Osteocyte (in vitro differentiated cells): ENCODE measurements at places on chromosomes 3 and 15.

- DNase-seq, result no peak
These were observed 135.6 kb downstream of the RBMS3 start for GRCh38 chr3:29416514-29416913.

DNA sequence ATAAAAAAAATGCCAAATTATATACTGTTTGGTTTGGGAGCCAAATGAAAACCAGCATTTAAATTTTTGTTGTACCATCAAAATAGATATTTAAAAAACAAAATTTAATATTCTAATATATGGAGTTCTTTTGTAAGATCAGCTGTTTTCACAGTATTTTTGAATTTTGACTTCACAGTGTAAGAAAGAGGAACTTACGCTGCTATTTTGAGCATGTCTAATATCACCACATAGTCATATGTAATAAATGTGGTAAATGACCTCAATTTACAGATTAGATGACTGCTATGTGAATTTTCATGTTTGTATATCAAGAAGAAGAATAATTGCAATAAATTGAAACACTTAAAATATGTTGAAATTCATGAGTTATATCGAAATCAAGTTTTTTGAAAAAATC lies 189.6 kb downstream of the ARRDC4 start:
- DNase-seq, result no peak

GRCh38 chr3:3771094-3771493 lies 28.1 kb upstream of the LRRN1 start:
- DNase-seq, result no peak

- DNase-seq, result no peak
These were observed 7.1 kb downstream of the ATP2C1 start for GRCh38 chr3:130900959-130901358.

GRCh38 chr3:89690646-89691045 lies 583.2 kb downstream of the EPHA3 start:
- DNase-seq, result no peak

- no peak for DNase-seq
These were observed 16.4 kb upstream of the PRR20G start for GRCh38 chr3:127304121-127304744.

DNA sequence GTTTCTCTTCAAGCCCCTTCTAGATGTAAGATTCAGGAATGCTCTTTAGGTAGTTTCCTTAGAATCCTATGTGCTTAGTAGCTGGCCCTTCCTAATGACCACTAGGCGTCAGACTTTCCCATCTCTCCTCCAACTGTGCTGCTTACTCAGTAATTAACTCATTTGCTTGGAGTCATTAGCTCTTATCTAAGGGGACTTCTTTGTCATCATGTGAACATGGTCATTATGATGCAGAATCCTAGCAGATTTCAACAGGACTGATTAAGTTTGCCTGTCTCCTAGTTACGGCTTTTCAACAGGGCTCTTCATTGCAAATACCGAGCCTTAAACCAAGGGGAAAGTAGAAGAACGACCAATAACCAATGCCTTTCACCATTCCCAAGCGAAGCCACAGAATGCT lies 46.4 kb downstream of the GJD2 start:
- no peak for DNase-seq

DNA sequence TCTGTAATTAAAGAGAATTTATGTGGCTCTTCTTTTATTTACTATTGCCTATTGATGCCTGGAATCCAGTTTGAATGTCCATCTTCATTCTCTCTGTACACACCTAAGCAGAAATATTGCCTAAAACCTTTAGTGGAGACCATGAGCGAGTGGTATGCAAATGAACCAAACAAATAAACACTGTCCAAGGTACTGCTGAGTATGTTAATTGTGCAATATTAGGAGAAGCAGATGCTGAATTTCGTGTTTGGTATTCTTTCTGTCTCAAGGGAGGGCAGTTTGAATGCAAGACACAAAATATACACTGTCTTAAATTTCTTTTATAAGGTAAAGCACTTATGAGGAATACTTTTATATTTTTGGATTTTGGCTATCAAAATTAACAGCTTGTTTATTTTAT lies 440.9 kb downstream of the RBMS3 start:
- no peak for DNase-seq

- DNase-seq, result no peak
These were observed 36.5 kb upstream of the IGF1R start for GRCh38 chr15:98611808-98612207.

GRCh38 chr15:23866832-23867231 lies 179.7 kb upstream of the NDN start:
- no peak for DNase-seq

GRCh38 chr3:147705651-147706051 lies 296.5 kb downstream of the ZIC1 start:
- no peak for DNase-seq

GRCh38 chr15:91444656-91445055 lies 344.6 kb downstream of the SV2B start:
- DNase-seq, result no peak

DNA sequence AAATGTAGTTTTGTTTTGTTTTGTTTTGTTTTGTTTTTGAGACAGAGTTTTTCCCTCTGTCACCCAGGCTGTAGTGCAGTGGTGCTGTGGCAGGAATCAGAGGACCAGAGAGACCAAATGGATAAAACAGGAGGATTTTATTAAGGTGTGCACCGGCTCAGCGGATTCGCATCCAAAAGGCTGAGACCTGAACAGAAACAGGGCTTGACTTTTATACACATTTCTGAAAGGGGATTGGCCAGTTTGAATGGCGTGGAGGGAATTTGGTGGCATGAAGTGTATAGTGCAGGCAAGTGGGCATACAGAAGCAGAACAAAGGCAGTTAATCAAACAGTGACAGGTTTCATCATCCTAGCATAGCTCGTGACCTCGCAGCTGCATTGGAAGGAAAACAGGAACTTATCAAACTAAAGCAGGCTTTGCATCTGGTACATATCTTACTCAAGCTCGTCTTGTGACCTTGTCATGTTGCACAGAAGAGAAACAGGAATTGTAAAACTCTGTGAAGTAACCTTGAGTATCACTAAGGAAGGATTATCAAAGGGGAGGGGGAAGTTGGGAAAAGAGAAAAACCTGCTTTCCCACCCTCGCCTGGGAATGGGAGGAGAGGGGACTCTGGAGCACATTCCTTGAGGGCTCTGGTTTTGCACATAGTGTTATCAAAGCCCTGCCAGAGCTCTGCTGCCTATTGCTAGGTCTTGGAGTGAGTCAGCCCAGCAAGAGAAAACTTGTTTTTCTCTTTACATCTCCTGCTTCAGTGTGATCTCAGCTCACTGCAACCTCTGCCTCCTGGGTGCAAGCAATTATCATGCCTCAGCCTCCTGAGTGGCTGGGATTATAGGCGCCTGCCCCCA lies 38.5 kb downstream of the C3orf62 start:
- DNase-seq, result no peak

GRCh38 chr3:62238431-62238830 lies 134.9 kb downstream of the FEZF2 start:
- no peak for DNase-seq

DNA sequence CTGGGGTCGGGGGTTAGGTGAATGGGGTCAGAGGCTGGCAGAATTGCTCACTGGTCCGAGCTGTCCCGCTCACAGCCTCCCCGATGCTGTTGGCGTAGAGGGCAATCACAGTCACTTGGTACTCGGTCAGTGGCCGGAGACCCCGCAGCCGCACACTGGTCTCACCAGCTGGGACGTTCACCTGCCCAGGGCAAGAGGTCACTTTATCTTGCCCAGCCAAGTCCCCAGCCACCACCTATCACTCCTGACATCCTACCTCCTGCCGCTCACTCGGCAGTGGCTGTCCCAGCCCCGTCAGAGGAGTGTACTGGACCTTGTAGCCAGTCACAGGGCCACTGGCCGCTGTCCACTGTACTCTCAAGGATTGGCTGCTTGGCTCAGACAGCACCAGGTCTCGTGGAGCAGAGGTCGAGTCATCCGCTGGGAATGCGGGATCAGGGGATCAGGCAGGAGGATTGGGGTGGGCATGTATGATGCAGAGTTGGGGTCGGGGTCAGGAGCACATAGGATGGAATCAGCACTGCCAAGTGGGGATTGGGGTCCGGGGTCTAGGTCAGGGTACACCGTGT lies 2.5 kb downstream of the COL7A1 start:
- DNase-seq, result no peak

GRCh38 chr3:159301961-159302360 lies 500.1 kb downstream of the MFSD1 start:
- DNase-seq, result no peak

DNA sequence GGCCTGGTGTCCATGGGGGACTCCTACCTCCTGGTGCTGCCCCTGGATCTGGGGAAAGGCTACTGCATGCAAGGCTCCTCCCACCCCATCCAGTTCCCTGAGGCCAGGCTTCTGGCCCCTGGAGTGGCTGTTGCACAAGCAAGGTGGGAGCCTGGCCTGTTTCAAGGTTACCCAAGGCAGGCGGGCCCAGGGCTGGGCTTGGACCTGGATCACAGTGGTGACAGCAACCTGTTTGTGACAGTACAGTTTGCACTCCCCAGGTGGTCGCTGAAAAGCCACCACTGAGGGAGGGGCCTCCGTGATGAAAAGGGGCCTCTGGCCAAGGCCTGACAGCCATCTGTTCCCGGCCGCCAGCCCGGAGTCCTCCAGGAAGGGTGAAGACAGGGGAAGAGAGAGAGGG lies 14.4 kb upstream of the KY start:
- DNase-seq, result no peak

DNA sequence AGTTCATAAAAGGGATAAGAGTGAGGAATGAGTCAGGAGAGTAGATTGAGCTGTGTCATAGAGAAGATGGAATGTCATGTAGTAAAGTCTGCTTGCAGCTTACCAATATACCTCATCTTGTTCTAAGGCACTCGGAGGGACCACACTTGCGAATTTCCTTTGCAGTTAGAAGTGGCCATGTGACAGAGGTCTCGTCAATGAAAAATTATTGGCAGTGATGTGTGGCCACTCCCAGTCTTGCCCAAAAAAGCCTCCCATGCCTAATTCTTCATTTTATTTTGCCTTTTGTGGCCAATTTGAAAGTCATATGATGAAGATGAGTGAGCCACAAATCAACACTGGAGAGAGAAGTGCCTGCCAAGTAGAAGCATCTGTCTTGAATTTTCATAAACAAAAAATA lies 465.6 kb upstream of the ZNF385D start:
- DNase-seq, result no peak

DNA sequence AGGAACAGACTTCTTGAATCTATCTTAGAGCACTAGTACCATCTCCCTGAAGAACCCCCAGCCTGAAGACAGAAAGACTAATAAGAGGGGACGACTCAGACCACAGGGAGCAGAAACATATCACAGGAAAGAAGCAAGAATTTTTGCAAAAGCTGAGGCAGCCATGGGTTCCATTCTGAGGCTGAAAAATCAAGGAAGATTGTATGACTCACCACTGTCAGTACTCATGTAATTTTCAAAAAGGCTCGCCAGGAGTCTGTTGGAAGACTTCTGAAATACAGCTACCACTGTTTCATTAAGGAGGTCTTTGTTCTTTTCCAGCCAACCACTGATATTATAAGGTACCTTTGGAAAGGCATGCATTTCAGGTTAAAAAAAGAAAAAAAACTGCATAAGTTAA lies 47.5 kb downstream of the MYH15 start:
- no peak for DNase-seq

GRCh38 chr3:122502941-122503340 lies 11.8 kb downstream of the KPNA1 start:
- DNase-seq, result no peak

- no peak for DNase-seq
These were observed 110.0 kb upstream of the MRPL3 start for GRCh38 chr3:131612745-131613144.

DNA sequence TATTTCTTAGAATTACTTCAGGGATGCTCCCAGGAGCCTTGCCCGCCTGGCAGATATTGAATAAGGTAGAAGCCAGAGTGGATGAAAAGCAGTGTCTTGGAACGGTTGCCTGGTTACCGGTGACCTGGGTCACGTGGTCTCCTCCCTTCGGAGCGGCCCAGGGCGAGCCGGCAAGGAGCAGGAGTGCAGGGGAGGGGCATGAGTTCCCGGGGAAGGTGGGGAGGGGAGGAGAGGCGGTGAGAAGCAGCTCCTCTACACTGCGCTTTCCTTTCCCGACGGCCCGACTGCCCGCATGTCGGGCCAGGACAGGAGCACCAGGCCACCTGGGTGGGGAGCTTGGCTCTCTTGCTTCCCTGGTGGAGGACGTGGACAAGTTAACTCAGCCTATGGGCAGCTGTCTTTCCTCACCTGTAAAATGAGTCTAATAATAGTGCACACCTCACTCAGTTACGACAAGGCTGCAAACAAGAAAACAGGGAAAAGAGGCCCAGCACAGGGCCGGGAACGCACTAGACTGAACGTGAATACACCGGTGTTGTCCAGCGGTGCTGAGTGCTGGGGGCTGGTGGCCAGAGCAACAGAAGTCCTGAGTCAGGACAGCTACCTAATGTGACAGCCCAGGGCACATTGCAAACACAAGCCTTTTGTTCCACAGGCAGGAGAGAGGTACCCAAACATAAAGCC lies 198.3 kb downstream of the ADAMTS9 start:
- DNase-seq, result no peak

GRCh38 chr15:84151205-84151931 lies 84.2 kb upstream of the GOLGA6L4 start:
- DNase-seq, result no peak

- no peak for DNase-seq
These were observed 6.8 kb downstream of the FYCO1 start for GRCh38 chr3:45988804-45989203.

GRCh38 chr3:105801397-105801796 lies 67.4 kb downstream of the CBLB start:
- DNase-seq, result no peak

- no peak for DNase-seq
These were observed 30.3 kb upstream of the VEPH1 start for GRCh38 chr3:157533298-157534070.

DNA sequence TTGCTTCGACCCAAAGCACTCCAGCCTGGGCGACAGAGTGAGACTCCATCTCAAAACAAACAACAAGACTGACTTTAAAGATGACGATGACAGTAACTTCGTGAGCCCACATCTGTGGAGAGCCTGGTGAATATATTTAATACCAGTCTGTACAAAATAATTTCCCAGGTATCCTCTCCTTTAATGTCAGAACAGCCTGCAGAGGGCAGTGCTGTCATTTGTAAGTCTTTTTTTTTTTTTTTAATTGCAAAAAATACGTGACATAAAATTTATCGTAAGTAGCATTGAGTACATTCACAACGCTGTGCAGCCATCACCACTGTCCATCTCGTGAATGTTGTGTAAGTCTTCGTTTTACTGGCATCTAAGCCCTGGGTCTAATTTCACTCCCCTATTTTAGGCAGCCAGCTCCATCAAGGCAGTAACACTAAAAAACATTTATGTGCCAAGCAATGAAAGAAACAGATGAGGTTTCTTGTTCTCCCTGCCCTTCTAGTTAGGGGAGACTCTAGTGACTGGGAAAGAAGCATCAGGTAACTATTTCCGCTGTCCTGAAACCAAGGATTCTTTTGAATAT lies 1.4 kb downstream of the HTD2 start:
- DNase-seq, result no peak

- no peak for DNase-seq
These were observed 187.4 kb downstream of the FOXP1 start for GRCh38 chr3:71395927-71396695.

DNA sequence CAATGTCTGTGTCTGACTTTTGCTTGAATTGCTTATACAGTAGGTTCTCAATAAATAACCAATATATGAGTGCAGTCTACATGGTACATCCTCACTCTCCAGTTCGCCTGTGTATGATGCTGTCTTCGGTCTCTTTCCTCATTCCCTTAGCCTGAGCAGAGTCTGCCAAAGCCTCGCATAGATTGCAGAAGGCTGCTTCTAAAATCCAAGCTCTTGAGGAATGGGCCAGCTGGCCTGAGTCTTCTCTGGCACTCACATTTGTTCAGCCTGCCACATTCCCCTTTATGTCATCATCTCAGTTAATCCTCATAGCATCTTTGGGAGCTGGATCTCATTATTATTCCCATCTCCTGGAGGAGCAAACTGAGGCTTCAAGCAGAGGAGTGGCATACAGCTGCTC lies 27.2 kb upstream of the ADAMTS7 start:
- no peak for DNase-seq
